Activated CD8-positive, alpha-beta memory T cell treated with anti-CD3 and anti-CD28 coated beads, Interleukin-2, amount 10 ng/mL, durations not matched to agents 7 days and 5 days (primary cell): ENCODE measurements at places on chromosomes 7 and 10. TPM values are rescaled to one million over a fixed set of nuclear protein-coding genes. Genes with fewer than 3 reads are reported as not detected.

GRCh38 chr7:2242541-2243429, 759 bp downstream of the NUDT1 start:
- H3K36me3 ChIP-seq, result peaks cover 15% of the 10 kb centered on the region
- peak overlapping the region; percentile 92 for H3K27ac ChIP-seq

- no peak for DNase-seq
- H3K27ac ChIP-seq, result no peak overlapping the region
- no peak overlapping the region for H3K4me3 ChIP-seq
These were observed 3.4 kb downstream of the PALD1 start for GRCh38 chr10:70481831-70482530.

GRCh38 chr10:5812283-5813090, 747 bp downstream of the GDI2 start:
- H3K27ac ChIP-seq, result peak overlapping the region; percentile 96
- H3K27me3 ChIP-seq, result no peaks in the 10 kb centered on the region
- H3K36me3 ChIP-seq, result peaks cover 24% of the 10 kb centered on the region
- H3K4me3 ChIP-seq, result peak overlapping the region; percentile 91

GRCh38 chr7:100221231-100221718, 1.5 kb downstream of the PVRIG start:
- peaks cover 58% of the 10 kb centered on the region for H3K4me1 ChIP-seq
- DNase-seq, result peak; percentile 92
- H3K27me3 ChIP-seq, result no peaks in the 10 kb centered on the region
- H3K27ac ChIP-seq, result peak overlapping the region; percentile 100
- H3K36me3 ChIP-seq, result peaks cover 52% of the 10 kb centered on the region

GRCh38 chr7:81527651-81528050, 242.2 kb downstream of the HGF start:
- no peaks in the 10 kb centered on the region for H3K27me3 ChIP-seq
- DNase-seq, result no peak
- H3K4me1 ChIP-seq, result no peaks in the 10 kb centered on the region
- H3K4me3 ChIP-seq, result no peak overlapping the region

PNLIP gene
- total RNA-seq, result not detected

PHYHIPL gene
- total RNA-seq, result not detected

DNA sequence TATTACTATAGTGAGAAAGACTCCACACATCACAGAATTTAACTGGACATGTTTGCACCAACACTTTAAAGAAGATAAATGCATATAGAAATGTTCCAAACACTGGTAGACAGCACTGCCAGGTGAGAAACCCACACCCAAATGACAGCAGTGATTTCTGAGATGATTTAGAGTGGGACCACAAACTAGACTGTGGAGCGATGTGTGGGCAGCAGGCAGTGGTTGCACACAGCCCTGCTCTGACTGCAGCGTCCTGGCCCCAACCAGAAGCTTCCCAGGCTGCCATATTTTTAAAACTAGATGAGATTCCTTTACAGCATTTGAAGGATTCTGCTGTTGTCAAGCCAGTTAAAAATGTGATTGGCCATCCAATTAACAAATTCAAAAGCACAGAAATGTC, 47.7 kb upstream of the COMMD3 start:
- H3K4me3 ChIP-seq, result no peak overlapping the region
- H3K27ac ChIP-seq, result no peak overlapping the region
- H3K27me3 ChIP-seq, result peaks cover 51% of the 10 kb centered on the region
- DNase-seq, result peak; percentile 45
- no peaks in the 10 kb centered on the region for H3K36me3 ChIP-seq

VWA2 gene
- not detected for total RNA-seq

GRCh38 chr7:66170309-66171231, 34.6 kb upstream of the TPST1 start:
- H3K27me3 ChIP-seq, result no peaks in the 10 kb centered on the region
- no peak overlapping the region for H3K4me3 ChIP-seq
- no peaks in the 10 kb centered on the region for H3K4me1 ChIP-seq
- no peaks in the 10 kb centered on the region for H3K36me3 ChIP-seq

ZDHHC16 gene
- 42.4 TPM for total RNA-seq

ACTL6B gene
- total RNA-seq, result not detected

ADAM12 gene
- total RNA-seq, result 0.67 TPM

DNA sequence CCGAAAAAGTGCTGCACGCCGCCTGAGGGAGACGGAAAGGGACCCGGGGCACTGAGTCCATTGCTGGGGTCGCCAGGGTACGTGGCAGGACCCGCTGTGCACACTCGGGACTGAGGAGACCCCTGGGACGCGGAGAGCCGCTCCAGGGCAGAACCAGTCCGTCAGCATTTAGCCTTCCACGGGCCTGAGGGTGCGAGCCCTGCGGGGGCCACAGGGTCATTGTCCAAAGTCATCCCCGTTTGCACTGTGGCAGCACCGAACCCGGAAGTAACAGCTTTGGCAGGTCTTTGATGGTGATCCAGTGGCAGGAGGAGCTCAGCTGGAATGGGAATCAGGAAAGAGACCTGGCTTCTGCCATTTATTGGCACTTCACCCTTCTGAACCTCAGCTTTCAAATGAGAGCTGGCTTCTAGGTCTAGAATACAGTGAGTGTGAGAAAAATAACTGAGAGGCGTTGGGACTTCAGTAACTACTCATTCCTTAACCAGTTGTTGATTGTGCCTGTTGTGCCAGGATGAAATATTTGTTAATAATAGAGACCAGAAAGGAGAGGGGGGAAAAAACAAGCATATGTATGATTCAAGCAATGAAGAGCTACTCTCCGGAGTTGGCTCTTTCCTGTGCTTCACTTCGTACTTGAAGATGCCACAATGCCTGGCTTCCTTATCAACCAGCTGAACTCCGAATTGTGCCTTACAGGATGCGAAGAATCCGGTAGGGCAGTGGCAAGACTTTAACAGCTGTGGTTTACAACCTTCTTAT, 811 bp upstream of the ARHGAP12 start:
- H3K27me3 ChIP-seq, result peaks cover 7% of the 10 kb centered on the region
- H3K27ac ChIP-seq, result peak overlapping the region; percentile 65
- H3K4me1 ChIP-seq, result peaks cover 42% of the 10 kb centered on the region
- DNase-seq, result peak; percentile 54
- H3K36me3 ChIP-seq, result no peaks in the 10 kb centered on the region

DNA sequence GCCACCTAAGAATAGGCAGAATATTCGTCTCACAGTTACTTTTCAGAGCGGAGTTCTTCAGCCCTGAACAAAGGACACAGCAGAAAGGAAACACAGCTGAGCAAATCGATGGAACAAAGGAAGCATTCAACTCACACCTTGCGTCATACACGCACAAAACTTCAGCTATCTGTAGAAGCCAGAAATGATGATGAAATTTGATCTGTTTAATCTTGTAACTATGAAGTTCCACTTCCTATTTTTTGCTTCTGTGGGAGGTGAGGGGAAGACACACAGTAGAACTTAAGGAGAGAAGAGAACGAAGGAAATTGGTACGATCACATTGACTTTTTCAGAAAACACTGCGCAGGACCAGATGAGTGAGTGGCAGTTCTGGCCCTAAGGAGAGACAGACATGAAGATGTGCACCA, 26.2 kb downstream of the FAM171A1 start:
- no peaks in the 10 kb centered on the region for H3K4me1 ChIP-seq
- no peak overlapping the region for H3K4me3 ChIP-seq
- peaks cover 34% of the 10 kb centered on the region for H3K27me3 ChIP-seq
- H3K36me3 ChIP-seq, result no peaks in the 10 kb centered on the region

DNA sequence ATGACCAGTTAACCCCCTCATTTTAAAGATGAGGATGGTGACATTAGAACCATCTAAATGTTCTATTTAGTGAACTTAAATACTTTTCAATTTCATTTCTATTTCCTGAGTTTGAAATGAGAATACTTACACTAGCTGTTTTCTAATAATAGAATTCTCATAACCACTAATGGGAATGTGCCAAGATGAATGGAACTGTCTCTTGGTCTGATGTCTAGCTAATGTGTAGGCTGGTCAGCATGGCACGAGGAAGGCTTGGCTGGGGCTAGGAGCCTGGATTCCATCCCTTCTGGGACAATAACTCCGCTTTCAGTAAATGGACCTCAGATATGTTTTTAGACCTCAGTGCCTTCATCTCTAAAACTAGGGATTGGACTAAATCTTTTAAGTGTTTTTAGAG, 185.8 kb upstream of the NRP1 start:
- no peaks in the 10 kb centered on the region for H3K27me3 ChIP-seq
- H3K36me3 ChIP-seq, result no peaks in the 10 kb centered on the region
- no peak for DNase-seq
- no peak overlapping the region for H3K27ac ChIP-seq
- no peak overlapping the region for H3K4me3 ChIP-seq

POLR2J2 gene
- 15.4 TPM for total RNA-seq

STEAP1B gene
- not detected for total RNA-seq

DNA sequence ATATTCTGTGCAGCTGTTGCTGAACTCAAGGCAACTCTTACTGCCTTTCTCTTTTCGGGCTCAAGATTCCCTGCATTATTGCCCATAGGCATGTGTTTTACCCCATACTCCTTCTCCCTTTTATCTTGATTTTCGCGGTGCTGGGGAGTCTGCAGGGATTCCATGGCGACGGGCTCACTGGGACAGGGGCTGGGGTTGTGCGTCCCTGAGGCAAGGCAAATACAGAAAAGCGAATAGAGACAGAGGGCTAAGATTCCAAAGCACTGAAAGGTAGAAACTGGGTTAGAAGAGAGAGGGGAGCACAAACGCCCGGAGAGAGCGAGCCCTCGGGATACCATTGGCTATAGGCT, 519 bp upstream of the RPP38 start:
- peaks cover 31% of the 10 kb centered on the region for H3K4me1 ChIP-seq
- peak overlapping the region; percentile 98 for H3K4me3 ChIP-seq
- H3K27me3 ChIP-seq, result peaks cover 7% of the 10 kb centered on the region
- peak overlapping the region; percentile 97 for H3K27ac ChIP-seq

DNA sequence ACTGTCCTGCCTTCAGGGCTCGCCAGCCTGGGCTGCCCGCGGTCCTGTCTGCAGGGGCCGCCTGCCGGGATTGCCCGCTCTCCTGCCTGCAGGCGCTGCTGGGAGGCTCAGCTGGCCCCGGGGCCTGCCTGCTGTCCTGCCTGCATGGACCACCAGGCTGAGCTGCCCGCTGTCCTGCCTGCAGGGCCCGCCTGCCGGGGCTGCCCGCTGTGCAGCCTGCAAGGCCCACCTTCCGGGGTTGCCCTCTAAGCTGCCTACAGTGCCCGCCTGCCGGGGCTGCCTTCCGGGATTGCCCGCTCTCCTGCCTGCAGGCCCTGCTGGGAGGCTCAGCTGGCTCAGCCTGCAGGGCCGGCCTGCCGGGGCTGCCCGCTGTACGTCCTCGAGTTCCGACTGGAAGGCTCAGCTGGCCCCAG, 164.4 kb downstream of the GLRX3 start:
- peaks cover 4% of the 10 kb centered on the region for H3K36me3 ChIP-seq
- no peaks in the 10 kb centered on the region for H3K27me3 ChIP-seq
- H3K4me1 ChIP-seq, result no peaks in the 10 kb centered on the region

DNA sequence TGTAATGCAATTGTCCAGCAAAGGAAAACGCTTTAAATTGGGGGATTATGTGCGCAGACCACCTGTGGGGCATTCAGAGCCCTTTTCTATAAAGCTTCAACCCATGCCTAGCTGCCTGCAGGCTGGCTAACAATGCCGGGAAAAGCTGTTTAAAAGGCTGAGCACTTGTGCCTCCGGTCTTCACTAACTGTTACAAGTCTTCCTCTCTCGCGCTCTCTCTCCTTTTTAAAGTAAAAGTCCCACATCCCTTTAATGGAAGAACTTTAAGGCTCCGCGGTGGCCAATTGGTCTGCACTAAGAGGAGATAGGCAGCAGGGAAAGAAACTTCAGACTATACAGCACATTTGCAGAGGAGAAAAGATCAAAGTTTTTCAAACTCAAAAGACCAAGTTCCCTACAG, 4.6 kb downstream of the FZD8 start:
- no peak overlapping the region for H3K4me3 ChIP-seq
- DNase-seq, result no peak
- H3K36me3 ChIP-seq, result no peaks in the 10 kb centered on the region
- no peak overlapping the region for H3K27ac ChIP-seq
- H3K4me1 ChIP-seq, result peaks cover 16% of the 10 kb centered on the region

DNA sequence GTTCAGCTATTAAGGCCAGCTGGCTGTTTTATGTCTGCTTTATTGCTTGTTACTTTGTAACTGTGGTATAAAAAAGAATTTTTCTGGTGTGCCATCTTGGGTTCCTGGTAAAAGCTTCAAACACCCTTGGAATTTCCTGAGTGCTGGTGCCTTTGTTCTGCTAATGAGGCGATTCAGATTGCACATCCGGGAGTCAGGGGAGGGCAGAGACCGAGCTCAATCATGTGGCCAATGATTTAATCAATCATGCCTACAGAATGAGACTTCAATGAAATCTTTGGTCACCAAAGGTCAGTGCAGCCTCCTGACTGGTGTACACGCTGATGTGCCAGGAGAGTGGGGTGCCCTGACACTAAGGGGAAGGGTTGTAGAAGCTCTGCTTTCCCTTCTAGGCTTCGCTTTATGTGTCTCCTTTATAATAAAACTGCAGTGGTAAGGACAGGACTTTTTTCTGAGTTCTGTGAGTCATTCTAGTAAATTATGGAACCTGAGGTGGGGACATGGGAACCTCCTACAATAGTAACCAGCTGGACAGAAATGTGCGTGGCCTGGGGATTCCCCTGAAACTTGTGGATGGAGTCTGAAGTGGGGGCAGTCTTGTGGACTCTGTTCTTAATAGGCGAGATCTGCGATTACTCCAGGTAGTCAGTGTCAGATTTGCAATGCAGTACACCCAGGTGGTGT, 69.4 kb upstream of the OGDHL start:
- H3K4me1 ChIP-seq, result no peaks in the 10 kb centered on the region
- no peak overlapping the region for H3K27ac ChIP-seq
- no peak for DNase-seq
- H3K27me3 ChIP-seq, result no peaks in the 10 kb centered on the region
- H3K4me3 ChIP-seq, result no peak overlapping the region

GRCh38 chr7:42235741-42236161, 1.3 kb downstream of the GLI3 start:
- no peaks in the 10 kb centered on the region for H3K36me3 ChIP-seq
- peaks cover 79% of the 10 kb centered on the region for H3K27me3 ChIP-seq
- no peak overlapping the region for H3K27ac ChIP-seq
- H3K4me1 ChIP-seq, result peaks cover 8% of the 10 kb centered on the region
- no peak for DNase-seq
- H3K4me3 ChIP-seq, result peak overlapping the region; percentile 57

DNA sequence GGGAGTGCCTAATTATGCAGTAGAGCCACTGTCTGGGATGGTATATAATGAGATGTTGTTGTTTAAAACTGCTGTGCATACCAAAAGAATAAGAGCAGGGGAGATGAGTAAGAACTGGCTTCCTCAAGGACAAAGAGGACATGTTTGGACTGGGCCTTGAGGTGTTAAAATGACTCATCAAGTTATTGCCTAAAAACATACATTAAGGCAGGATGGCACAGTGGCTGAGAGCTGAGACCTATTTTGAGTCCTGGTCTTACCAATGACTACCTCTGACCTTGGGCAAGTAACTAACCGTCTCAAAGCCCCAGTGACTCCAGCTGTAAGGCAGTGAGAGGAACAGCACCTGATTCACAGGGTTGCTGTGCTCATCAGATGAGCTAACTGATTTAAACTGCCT, 71.1 kb downstream of the CFAP58 start:
- no peak overlapping the region for H3K4me3 ChIP-seq
- H3K27me3 ChIP-seq, result no peaks in the 10 kb centered on the region
- peak; percentile 56 for DNase-seq
- peak overlapping the region; percentile 9 for H3K27ac ChIP-seq

ZRANB1 gene
- 11.5 TPM for total RNA-seq
